Mesendoderm (in vitro differentiated cells): ENCODE measurements at places on chromosomes 5 and 9.

GRCh38 chr9:127562841-127563401, 49.2 kb upstream of the STXBP1 start:
- DNase-seq: no peak

DNA sequence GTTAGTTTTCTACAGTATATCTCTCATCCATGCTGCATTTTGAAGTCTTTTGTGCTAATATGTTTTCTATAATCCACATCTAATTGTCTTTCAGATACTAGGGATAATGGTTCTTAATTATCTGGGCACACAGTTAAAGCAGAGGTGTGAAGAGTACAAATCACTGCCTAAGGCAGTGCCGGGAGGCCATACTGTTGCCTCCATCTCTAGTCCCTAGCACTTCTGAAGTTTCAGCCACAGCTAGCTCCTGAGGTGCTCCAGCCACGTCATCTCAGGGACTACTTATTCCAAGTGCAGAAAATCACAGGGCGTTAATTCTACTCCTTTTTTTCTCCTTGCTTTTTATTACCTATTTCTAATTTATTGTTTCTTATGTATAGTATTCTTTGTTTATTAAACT, 760.0 kb upstream of the FAM174A start:
- peak; percentile 40 for DNase-seq

DNA sequence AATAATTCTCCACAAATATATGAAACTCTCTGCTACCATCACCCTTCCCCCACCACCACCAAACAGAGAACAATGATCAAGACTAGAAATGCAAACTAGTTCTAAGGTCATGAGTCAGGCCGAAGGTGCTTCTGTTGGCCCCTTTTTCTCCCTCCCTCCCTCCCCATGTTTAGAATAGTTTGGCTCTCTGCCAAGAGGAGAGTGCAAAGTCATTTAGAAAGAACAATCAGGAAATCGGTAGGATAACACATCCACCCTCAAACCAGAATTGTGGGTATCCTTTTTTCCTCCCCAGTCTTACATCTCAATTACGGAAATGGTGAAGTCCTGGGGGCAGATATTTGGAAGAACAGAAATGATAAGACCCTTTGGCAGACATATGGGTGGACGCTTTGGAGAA, 170.1 kb downstream of the SLF1 start:
- DNase-seq: peak; percentile 42

GRCh38 chr5:132496631-132497487, 6.3 kb upstream of the IRF1 start:
- peak; percentile 82 for DNase-seq

DNA sequence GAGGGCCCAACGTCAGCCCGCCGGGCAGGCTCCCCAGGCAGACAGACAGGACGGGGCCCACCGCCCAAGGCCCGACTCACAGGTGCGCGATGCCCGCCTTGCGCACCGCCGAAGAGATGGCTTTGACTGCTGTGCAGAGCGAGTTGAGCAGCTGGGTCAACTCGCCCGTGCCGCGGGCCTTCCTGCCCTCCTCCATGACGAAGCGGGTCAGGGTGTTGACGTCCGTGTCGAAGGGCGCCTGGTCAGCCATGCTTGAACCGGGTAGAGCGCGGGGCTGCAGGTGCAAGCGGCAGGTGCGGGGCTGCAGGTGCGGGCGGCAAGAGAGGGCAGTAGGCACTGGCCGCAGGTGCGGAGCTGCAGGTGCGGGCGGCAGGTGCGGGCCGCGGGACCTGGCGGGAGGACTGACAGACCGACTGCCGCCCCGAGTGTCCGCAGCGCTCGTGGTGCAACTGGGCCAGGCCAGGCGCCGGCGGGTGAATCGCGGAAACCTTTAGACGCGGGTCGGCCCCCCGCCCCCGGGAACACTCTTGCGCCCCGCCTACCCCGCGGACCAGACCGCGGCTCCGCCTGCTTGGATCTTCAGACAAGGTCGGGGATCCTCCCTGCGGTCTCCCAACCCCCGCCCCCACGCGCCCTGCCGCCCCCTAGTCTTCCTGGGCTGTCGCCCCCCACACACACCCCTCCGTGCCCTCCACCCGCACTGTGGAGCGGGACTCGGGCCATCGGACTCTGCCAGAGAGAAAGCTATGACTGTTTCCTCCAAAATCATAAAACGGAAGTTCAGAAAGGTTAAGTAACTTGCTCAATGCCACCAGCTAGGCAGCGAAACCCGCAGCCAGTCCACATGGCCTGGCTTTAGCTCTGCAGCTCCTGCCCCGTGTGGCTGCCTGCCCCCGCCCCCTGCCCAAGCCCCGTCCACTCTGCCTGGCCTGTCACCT, at the start of gene FBP1:
FBP1 (minus strand) TSS at position 458 of the 938 bp plus-strand sequence; CDS start at position 250, 208 bp downstream.
- DNase-seq: peak; percentile 37

DNA sequence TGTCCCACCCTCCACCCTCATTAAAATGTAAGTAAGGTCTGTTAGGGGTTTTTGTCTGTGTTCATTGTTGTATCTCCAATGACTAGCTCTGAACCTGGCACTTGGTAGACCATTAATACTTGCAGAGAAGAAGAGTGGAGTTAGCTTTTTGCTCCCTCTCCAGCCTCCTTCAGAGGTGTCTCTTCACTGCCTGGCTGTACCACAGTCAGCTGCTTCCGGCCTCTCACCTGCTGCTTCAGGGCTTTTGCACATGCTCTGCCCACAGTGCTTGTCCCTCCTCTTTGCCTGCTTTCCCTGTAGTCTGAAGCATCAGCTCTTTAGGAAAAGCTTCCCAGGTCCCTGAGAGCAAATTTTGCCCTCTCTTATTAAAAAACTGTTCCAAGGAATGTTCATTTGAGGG, 83.6 kb downstream of the SNX24 start:
- DNase-seq: no peak

DNA sequence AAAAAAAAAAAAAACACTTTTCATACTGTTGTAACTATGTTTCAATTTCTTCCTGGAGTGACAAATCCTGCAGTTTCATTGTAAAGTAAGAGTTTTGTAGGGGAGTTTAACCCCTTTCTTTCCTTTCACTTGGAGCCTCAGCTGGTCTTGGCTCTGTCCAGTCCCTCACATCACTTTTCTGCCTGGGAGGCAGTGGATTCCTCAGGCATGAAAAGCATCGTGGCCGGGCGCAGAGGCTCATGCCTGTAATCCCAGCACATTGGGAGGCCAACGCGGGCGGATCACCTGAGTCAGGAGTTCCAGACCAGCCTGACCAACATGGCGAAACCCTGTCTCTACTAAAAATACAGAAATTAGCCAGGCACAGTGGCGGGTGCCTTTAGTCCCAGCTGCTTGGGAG, 45.6 kb upstream of the MYO10 start:
- DNase-seq: no peak

GRCh38 chr5:126686451-126687126, 85.8 kb downstream of the PHAX start:
- no peak for DNase-seq

- no peak for DNase-seq
Observed at GRCh38 chr5:31285025-31285424, 91.5 kb downstream of the CDH6 start.

- no peak for DNase-seq
Observed at GRCh38 chr5:52896534-52897237, 92.5 kb upstream of the ITGA2 start.

DNA sequence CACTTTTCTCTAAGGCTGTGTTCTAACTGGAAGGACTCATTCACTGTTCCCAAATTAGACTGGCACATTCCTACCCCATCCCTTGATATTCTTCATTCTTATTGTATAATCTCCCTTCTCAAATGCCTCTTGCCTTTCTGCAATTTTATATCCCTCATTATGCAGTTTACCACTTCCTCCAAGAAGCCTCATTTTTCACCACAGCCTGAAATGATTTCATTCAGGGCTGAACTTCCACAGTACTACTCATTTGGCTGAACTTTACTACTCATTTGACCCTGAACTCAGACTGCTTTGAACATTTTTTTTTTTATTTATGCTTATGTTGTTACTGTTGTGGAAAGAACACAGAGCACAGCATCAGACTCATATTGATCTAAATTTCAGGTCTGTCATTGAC, 32.7 kb downstream of the GRIA1 start:
- no peak for DNase-seq

DNA sequence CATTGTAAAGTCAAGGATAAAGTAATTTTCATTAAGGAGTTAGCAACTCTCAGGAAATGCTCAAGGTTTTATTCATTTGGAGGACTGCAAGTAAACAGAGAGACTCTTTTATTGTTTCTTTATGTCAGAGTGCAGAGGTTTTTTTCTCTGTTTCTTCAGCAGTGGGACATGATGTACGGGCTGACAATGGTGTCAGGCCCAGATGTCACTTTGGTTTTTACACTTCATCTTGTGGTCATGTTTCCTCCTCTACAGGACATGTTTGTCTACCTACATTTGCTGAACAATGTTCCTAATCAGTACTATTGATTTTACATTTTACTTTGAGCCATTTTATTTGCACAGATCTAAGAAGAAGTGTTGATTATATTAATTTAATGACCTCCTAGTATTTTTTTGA, 72.8 kb upstream of the PARP8 start:
- DNase-seq: no peak

GRCh38 chr5:77957-78804, 13.8 kb upstream of the PLEKHG4B start:
- peak; percentile 45 for DNase-seq

DNA sequence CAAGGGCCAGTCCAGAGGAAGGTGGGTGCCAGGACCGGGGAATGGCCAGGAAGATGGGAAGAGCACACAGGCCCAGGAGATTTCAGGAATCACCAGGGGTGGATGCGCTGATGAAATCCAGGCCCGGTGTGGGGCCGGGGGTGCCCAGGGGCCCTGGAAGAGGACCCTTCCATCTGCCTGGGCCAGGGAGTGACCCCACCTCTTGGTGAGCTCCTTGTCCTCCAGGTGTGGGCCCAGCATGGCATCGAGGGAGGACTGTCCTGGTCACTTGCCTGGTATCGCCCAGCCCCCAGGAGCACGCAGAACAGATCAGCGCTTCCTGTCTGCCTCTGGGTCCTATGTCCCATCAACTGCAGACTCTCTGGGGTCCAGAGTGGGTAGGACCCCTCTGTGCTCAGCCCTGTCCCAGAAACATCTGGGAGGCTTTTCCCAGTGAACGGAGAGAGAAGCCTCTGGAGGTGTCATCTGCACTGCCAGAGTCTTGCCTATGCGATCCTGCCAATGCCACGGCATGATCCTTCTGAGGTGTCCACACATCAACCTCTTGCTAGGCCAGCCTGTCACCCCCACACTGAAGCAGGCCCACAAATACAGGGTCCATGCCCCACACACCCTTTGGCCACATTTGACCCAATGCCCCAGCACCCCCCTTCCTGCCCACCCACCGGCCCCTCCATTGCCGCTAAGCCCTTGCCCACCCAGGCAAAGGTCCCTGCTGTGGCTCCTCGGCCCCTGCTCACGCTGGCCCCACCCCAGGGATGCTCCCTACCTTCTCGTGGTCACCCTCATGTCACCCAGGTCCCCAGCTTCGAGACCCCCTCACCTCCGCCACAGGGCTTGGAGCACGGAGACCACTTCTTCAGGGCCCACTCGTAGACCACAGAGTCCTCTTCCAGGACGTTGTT, 67.2 kb downstream of the ZNF354C start:
- DNase-seq: no peak

GRCh38 chr5:145553177-145553576, 282.0 kb downstream of the PRELID2 start:
- DNase-seq: no peak

GRCh38 chr5:67253911-67254310, 57.3 kb upstream of the CD180 start:
- no peak for DNase-seq

DNA sequence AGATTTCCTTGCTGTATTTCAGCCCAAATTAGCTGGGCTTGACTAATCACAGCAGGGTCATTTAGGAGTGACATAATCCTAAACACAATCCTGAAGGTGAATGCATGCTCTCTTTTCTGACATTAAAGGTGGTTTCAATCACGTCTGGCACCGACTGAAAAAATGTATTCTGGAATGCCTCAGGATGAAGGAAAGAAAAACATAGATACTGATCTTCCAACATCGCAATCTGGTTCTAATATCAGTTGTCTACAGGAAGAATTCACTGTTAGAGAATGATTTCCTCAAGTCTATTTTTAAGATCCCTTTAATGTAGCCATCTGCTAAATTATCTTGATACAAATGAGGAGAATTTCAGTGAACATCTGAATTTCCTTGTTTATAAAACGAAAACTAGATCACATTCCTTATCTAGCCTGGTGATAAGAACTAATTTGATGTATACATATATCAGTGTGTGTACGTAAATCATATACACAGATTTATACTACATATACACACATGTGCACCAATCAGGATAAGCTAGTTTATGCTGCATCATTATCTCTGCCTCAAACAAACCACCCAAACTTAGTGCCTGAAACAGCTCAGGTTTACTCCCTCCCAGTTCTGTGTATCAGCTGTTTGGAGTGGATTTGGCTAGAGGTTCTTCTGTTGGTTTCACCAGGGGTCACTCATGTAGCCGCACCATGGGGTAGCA, 31.3 kb upstream of the TAS2R1 start:
- DNase-seq: peak; percentile 23

DNA sequence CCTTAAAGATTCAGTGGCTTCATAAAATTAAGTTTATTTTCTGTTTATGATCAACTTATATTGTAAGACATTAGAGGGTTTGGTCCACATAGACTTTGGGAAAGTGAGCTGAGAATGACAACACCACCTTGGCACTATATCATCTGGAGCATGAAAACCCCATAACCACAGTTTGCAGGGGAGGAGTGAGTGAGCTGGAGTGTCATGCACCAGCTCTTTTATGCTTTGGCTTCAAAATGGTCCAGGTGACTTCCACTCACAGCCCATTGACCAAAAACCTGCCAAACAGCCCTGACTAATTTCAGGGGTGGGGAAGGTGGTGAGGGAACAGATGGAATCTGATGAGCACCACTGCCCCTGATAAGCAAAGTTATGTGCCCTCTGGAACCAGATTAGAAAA, 295.8 kb downstream of the DMRTA1 start:
- DNase-seq: no peak

- DNase-seq: no peak
Observed at GRCh38 chr5:39260095-39260494, 40.7 kb upstream of the FYB1 start.

- no peak for DNase-seq
Observed at GRCh38 chr5:120614531-120615180, 150.6 kb downstream of the PRR16 start.

GRCh38 chr9:33498387-33498786, 24.7 kb upstream of the NOL6 start:
- no peak for DNase-seq

DNA sequence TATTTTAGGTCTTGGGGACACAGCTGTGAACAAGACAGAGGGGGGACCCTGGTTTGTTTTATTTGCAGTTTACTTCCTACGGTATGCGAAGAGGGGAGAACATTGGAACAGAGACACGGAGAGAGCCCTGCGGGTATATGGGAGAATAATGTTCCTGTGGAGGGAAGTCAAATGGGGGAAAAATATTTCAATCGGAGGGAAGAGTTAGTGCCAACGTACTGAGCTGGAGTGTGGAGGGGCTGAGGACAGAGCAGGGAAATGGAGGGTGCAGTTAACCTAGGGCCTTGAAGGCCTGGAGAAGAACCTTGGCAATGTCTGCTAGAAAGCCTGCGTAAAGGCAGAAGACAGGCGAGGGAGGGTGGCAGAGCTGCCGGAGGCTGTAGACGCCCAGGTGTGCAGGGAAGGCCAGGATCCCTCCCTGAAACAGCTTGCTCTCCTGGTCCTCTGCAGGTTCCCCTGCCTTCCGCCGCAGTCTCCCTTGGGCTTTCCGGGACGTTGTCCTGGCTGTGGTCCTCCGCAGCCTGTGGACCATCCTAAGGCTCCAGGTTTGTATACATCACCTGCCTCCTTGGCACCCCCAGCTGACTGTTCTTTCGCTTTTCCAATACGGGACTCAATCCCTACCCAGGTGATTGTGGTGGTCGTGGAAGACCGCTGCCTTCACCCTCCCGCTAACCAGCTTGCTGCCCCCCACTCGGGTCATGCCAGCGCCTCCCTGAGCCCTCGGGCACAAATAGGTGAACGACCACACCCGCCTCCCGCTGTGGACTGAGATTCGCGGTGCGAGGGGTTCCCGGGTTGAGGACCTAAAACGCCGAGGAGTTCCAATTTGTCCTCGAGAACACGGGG, 1.9 kb upstream of the RACK1 start:
- DNase-seq: peak; percentile 35
